ENCODE measurements at places on chromosomes 13 and 19.
A peak's percentile ranks its signal among the peaks of the same experiment; 100 is the strongest.

DNA sequence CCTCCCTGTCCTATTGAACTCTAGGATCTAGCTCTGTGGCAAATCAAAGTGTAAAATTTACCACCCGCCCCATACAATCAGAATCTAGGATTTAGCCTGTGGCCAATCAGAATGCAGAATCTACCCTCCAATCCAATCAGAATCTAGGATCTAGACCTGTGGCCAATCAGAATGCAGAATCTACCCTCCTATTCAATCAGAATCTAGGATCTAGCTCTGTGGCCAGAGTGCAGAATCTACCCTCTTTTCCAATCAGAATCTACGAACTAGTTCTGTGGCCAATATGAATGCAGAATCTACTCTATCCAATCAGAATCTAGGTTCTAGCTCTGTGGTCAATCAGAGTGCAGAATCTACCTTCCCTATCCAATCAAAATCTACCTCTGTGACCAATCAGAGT is 25.8 kb downstream of the PRKD2 start:
- DNase-seq: no peak

DNA sequence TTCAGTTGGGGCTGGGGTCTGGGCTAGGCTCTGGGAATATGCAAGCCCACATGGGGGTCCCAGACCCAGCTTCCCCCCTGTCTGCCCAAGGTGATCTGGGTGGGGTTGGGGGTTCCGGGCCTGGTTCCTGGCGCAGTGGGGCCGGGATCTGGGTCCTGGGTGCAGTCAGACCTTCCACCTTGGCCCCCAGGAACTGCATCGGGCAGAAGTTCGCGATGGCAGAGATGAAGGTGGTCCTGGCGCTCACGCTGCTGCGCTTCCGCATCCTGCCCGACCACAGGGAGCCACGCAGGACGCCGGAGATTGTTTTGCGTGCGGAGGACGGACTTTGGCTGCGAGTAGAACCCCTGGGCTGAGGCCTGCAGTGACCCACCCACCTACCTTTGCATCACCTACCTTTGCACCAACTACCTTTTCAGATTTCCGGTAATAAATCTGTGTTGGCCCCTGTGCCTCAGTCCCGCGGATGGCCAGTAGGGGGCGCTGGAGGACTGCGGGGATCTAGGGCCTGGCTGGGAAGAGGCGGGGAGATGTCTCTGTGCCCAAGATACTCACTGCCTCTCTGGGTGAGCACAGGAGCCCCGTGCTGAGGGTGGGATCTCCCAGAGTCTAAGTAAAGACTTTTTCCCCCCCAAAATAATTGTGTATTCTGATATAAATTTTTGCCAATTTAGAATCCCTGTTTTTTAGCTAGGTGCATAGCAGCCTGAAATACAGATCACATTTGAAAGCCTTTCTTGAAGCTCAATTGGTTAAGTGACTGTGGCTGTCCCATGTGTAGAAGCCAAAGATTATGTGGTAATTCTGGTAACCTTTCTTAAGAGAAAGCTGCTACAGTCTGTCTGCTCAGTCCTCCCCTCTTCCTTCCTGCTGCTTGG is 11.5 kb upstream of the CYP4F3 start:
- peak; percentile 95 for DNase-seq

DNA sequence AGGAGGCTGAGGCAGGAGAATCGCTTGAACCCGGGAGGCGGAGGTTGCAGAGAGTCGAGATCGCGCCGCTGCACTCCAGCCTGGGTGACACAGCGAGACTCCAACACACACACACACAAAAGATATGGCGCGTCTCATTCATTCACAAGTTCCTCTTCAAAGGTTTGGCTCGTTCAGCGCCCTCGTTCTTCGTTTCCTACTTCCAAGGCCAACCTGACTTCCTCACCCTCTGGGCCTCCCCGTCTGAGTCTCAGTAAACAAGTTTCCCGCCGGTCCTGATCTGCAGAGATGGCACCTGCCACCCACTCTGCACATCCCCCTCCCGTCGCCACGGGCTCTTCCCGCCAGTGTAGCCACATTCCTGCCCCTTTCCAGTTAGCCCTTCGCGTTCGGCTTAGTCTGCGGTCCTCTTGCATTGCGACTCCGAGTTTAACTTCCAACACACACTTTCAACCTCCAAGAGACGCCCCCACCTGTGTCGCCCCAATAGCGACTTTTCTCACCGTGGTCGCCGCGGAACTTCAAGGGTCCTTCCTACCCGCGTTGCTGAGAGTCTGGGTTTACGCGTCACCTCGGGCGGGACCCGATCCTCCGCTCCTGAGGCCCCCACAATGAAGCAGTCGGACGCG is 1.3 kb upstream of the BSG start:
- DNase-seq: peak; percentile 54

- no peak for DNase-seq
These were observed 811.4 kb downstream of the DACH1 start for GRCh38 chr13:71055644-71056043.

DNA sequence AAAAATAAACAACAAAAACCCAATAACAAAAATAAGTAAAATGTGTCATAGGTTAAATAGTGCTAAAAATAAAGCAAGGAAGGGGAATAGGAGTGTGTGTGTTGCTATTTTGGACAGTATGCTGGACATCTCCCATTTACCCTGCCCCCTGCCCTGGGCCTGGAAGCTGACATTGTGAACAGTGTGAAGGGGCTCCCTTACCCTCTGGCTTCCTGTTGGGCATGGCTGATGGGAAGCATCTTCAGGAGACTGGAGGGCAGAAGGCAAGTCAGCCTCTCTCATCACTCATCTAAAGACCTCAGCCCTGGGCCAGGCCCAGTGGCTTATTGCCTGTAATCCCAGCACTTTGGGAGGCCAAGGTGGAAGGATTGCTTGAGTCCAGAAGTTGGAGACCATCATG is 26.7 kb downstream of the KCTD15 start:
- DNase-seq: no peak

- DNase-seq: no peak
These were observed 25.4 kb downstream of the VWA8 start for GRCh38 chr13:41935501-41935900.

DNA sequence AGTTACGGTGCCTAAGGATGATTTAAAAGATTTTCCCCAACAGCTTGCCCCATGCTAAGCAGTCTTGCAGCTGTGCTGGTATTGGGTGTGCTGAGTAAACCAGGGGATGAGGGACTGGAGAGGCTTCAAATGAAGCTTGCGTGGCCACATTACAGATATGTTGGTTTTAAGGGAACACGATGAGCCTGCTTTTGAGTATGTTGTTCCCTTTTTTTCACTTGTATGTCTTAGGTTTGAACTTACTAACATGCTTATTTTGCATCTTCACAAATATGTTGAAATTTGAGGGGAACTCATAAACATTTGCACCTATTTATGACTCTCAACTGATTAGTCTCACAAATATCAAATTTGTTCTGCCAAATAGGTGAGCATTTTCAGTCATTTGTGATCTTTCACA is 2.0 kb upstream of the IL17D start:
- no peak for DNase-seq

GRCh38 chr13:57409656-57410055 is 221.9 kb upstream of the PCDH17 start:
- DNase-seq: no peak

All from stimulated activated CD4-positive, alpha-beta T cell treated with anti-CD3 and anti-CD28 coated beads, Interleukin-2, amount 100 ng/mL, for 24 hours (primary cell).